ENCODE measurements at places on chromosomes 7 and 10. TPM values are rescaled to one million over a fixed set of nuclear protein-coding genes. Genes with fewer than 3 reads are reported as not detected.

The CYP2C9 gene
- total RNA-seq: not detected

The ANKRD22 gene
- total RNA-seq: not detected

The MNX1 gene
- total RNA-seq: not detected

The FAM13C gene
- not detected for total RNA-seq

The CYP2E1 gene
- total RNA-seq: 1.6 TPM

The OR6V1 gene
- total RNA-seq: not detected

The SRI gene
- 45.7 TPM for total RNA-seq

The ZNF783 gene
- 27.6 TPM for total RNA-seq

The SORCS1 gene
- not detected for total RNA-seq

The TUBB8 gene
- total RNA-seq: not detected

The SPDYE6 gene
- not detected for total RNA-seq

The VWDE gene
- total RNA-seq: 1.5 TPM

The LBX1 gene
- total RNA-seq: not detected

The CCL26 gene
- total RNA-seq: not detected

The LMTK2 gene
- 30.3 TPM for total RNA-seq

The CLCN1 gene
- total RNA-seq: not detected

The CYP2W1 gene
- not detected for total RNA-seq

The ZPBP gene
- not detected for total RNA-seq

The RARRES2 gene
- not detected for total RNA-seq

All from CD4-positive, alpha-beta T cell (primary cell).